Gastrocnemius medialis (tissue), 4 donors: ENCODE measurements at places on chromosomes 16 and 17. TPM values are rescaled to one million over a fixed set of nuclear protein-coding genes. Genes with fewer than 3 reads are reported as not detected.

DNA sequence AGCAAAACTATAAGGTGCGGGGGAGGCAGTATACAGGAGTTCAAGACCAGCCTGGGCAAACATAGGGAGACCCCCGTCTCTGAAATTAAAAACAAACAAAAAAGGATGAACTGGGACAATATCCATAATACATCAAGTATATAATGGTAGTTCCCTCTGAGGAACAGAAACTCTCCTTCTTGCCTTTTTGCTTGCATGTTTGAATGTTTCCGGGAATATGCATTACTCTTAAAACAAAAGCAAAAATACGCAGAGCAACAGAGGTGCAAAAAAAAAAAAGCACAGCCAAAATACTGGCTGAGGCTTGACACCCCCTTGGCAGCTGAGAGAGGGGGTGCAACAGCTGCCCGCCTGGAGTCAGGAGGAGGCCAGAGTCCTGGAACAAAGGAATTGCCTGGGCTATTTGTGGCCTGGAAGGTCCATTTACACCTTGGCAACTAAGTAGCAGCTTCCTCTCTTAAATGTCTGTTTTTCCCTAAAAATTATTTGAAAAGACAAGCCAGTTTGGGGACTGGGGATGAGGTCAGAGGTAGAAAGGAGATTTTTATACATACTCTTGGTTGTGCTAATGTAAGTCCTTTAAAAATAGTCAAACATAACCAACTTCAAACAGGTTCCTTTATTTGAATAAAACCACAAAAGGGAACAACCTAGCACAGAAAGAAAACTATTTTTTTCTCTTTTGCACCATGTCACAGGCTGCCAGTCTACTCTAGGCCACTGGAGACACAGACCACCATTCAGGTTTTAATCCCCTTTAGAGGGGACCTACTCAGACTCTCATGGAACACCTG is 19.5 kb downstream of the USP7 start:
- no peaks in the 10 kb centered on the region for H3K27me3 ChIP-seq
- no peaks in the 10 kb centered on the region for H3K36me3 ChIP-seq
- no peak overlapping the region for H3K4me3 ChIP-seq
- peaks cover 87% of the 10 kb centered on the region for H3K4me1 ChIP-seq
- no peak for DNase-seq

DNA sequence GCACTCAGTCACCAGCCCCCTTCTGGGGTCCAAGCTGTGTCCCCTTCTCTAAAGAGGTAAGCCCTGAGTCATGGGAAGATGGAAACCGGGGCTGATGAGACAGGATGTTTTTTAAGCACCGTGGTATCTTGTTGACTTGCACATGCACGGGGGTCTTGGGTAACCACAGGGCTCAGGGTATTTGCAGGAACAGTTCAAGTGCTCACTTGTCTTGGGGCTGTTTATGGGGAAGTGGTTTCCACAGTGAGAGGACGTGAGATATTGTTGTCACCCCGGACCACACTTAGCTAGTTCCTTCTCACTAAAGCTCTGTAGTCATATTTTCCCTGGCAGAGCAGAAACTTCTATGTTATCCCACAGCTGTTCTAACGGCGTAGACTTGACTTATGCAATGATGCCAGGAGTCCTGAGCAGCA is 7.7 kb downstream of the CCL3L1 start:
- no peak overlapping the region for H3K27ac ChIP-seq
- H3K27me3 ChIP-seq: peaks cover 5% of the 10 kb centered on the region
- H3K4me1 ChIP-seq: no peaks in the 10 kb centered on the region
- H3K36me3 ChIP-seq: no peaks in the 10 kb centered on the region
- H3K4me3 ChIP-seq: no peak overlapping the region

GRCh38 chr17:29495011-29495410 is 71.8 kb downstream of the ABHD15 start:
- H3K27ac ChIP-seq: no peak overlapping the region
- DNase-seq: no peak
- H3K27me3 ChIP-seq: no peaks in the 10 kb centered on the region
- H3K36me3 ChIP-seq: peaks cover 53% of the 10 kb centered on the region

GRCh38 chr16:13055480-13055879 is 154.1 kb downstream of the SHISA9 start:
- no peak overlapping the region for H3K4me3 ChIP-seq
- DNase-seq: no peak
- no peak overlapping the region for H3K27ac ChIP-seq
- no peaks in the 10 kb centered on the region for H3K27me3 ChIP-seq
- H3K36me3 ChIP-seq: no peaks in the 10 kb centered on the region

TP53TG3F gene
- total RNA-seq: not detected

KRTAP2-2 gene
- not detected for total RNA-seq

PRKAR1A gene
- total RNA-seq: 271 TPM
